ENCODE measurements at places on chromosomes 12 and 14. TPM values are rescaled to one million over a fixed set of nuclear protein-coding genes. Genes with fewer than 3 reads are reported as not detected.

DNA sequence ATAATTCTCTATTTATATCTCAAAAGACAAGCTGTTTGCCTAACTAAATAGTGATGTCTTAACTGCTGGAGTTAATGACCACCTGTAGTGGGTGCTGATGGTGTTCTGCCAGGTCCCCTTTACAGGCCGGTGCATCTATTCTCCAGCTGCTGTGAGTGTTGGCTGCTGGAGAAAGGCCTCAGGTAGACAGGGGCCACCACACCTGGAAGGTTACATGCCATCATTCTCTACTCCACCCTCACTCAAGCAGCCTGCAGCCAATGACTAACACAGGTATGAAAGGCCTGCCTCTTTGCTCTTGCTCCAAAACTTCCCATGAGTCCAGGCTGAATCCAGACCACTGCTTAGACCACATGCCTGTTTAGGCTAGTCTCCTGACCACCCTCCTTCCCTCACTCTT, 73.9 kb downstream of the RPS6KA5 start:
- H3K27ac ChIP-seq = no peak overlapping the region
- no peaks in the 10 kb centered on the region for H3K27me3 ChIP-seq
- peak; percentile 34 for DNase-seq
- no peak overlapping the region for H3K4me3 ChIP-seq

Gene SLCO1B3
- not detected for total RNA-seq

Gene FAM186B
- total RNA-seq = 0.46 TPM

Gene LRRK2
- 0.17 TPM for total RNA-seq

Gene KCTD10
- 67.1 TPM for total RNA-seq

Measured in H9 (cell line).